ENCODE measurements at places on chromosomes 5 and 9. TPM values are rescaled to one million over a fixed set of nuclear protein-coding genes. Genes with fewer than 3 reads are reported as not detected.

PRSS3 gene
- 1.3 TPM for total RNA-seq

PRDM9 gene
- not detected for total RNA-seq

TMOD1 gene
- 0.17 TPM for total RNA-seq

PCDHA3 gene
- not detected for total RNA-seq

CARD6 gene
- 2.4 TPM for total RNA-seq

POLE3 gene
- 62.4 TPM for total RNA-seq

PDE8B gene
- 0.15 TPM for total RNA-seq

FBP1 gene
- not detected for total RNA-seq

CKS2 gene
- 387 TPM for total RNA-seq

ADAMTS16 gene
- total RNA-seq, result 0.30 TPM

SOX30 gene
- 0.15 TPM for total RNA-seq

PCDHGB6 gene
- total RNA-seq, result 1.3 TPM

SUSD3 gene
- 5.6 TPM for total RNA-seq

ESM1 gene
- total RNA-seq, result 2.5 TPM

LHX3 gene
- total RNA-seq, result not detected

SLC35D2 gene
- total RNA-seq, result 29.1 TPM

SPATA31C1 gene
- total RNA-seq, result not detected

Measured in bronchus fibroblast of lung (primary cell).